AG10803 (cell line): ENCODE measurements at places on chromosomes 11 and 22.

- no peak for DNase-seq
Observed at GRCh38 chr11:43035086-43035485, 276.7 kb upstream of the API5 start.

DNA sequence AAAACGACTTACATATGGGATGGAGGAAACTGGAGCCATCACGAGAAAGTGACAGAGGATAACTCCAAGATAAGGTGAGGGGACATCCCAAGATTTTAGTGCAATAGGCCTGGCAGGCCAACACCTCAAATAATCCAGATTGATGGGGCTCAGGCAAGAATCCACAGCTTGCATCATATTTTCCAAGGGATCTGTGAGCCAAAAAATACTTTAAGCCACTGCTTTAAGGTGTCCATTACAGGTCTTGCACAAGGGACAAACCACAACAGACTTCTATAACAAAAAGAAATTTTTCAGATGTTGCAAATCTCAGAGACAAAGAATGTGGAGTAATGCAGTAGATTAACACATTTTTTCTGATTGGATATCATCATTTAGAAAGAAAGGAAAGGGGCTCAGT, 45.6 kb downstream of the DENND5A start:
- DNase-seq = peak; percentile 96

GRCh38 chr11:81725701-81726100, 1008.0 kb downstream of the FAM181B start:
- peak; percentile 27 for DNase-seq

GRCh38 chr11:34199525-34199924, 94.1 kb downstream of the NAT10 start:
- DNase-seq = no peak

GRCh38 chr11:71282581-71283351, 30.4 kb upstream of the SHANK2 start:
- DNase-seq = no peak

- DNase-seq = no peak
Observed at GRCh38 chr11:70486026-70486415, 87.7 kb downstream of the CTTN start.

DNA sequence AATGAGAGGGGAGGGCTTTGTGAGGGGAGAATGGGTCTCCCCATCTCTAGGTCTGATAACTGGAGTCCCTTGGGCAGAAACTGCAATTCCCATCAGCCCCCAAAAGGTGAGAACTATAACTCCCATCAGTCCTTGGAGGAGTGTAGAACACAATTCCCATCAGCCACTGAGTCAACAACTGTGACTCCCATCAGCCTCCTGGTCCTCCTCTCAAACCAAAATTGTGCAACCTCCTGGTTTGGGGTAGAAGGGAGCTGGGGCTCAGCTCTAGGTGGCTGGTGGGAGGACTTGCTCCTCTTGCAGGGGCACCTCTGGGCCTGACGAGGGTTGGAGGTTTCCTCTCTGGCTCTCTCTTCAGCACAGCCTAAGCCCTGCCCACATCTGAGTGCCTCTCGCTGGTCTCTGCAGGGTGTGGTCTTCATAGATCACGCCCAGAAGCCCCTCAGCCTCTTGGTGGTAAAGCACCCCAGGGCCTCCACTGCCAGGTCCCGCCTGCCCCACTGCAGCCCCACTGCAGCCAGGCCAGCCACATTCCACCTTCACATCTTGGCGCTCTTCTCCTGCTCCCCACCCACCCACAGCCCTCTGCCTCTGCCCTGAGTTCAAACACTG, 18.5 kb downstream of the SLC22A12 start:
- no peak for DNase-seq

DNA sequence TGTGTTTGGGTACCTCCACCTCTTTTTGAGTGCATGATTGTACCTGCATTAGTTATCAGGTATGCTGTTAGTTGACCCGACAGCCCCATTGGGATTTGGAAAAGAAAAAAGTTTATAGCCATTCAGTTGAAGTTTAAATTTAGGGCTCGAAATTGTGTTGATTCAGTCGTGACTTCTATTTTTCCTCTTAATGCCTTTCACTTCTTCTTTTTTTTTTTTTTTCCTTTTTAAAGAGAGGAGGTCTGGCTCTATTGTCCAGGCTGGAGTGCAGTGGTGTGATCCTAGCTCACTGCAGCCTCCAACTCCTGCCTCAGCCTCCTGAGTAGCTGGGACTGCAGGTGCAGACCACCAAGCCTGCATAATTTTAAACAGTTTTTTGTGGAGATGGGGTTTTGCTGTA, 2.3 kb downstream of the STT3A start:
- no peak for DNase-seq

- peak; percentile 12 for DNase-seq
Observed at GRCh38 chr11:109132539-109132938, 289.5 kb upstream of the C11orf87 start.

DNA sequence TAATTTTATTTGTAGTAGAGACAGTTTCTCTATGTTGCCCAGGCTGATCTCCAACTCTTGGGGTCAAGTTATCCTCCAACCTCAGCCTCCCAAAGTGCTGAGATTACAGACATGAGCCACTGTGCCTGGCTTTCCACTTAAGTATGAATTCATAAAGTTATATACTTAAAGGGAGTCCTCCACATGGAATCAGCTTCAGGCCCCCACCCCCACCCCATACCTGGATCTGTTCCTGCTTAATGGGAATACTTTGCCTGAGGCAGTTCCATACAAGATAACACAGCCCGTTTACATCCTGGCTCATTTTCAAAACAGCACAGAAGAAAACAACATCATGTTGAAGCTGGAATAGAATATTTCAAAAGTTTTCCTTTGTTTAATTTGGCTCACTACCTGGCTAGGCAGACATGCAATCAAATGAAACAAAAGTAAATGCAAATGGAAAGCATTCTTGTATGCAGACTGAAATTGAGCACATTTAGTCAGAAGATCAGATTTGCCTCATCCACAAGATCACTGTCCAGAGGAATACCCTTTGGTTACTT, 82.4 kb downstream of the FAT3 start:
- DNase-seq = no peak

GRCh38 chr11:134468796-134469195, 56.8 kb upstream of the B3GAT1 start:
- DNase-seq = no peak
